IMR-90 (cell line): ENCODE measurements at places on chromosomes 3 and 15. TPM values are rescaled to one million over a fixed set of nuclear protein-coding genes. Genes with fewer than 3 reads are reported as not detected.

DNA sequence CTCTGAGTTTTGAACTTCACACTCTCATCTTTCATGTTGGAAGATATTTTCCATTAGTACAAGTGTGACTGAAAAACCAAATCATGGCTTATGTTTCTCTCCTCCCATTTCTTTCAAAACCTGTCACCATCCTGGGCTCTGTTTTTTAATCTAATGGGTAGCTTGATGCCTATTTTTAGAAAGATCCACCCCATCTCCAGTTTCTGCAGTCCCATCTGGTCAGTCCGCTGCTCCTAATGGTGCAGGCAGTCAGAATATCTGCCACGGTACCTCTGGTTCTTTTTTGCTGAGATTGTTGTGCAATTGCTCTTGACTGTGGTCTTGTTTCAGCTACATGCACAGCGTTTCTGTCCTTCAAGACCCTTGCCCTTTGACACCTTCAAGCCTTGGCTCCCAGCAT, 240.9 kb upstream of the CADM2 start:
- H3K4me1 ChIP-seq: no peaks in the 10 kb centered on the region
- H3K27me3 ChIP-seq: no peaks in the 10 kb centered on the region
- no peak overlapping the region for H3K4me3 ChIP-seq
- H3K27ac ChIP-seq: no peak overlapping the region
- no peak for DNase-seq
- H3K36me3 ChIP-seq: no peaks in the 10 kb centered on the region

The CAMK2N2 gene
- not detected in 2 replicates for total RNA-seq

The CKMT1A gene
- total RNA-seq: not detected in 2 replicates

The TUSC7 gene
- not detected in 2 replicates for total RNA-seq

DNA sequence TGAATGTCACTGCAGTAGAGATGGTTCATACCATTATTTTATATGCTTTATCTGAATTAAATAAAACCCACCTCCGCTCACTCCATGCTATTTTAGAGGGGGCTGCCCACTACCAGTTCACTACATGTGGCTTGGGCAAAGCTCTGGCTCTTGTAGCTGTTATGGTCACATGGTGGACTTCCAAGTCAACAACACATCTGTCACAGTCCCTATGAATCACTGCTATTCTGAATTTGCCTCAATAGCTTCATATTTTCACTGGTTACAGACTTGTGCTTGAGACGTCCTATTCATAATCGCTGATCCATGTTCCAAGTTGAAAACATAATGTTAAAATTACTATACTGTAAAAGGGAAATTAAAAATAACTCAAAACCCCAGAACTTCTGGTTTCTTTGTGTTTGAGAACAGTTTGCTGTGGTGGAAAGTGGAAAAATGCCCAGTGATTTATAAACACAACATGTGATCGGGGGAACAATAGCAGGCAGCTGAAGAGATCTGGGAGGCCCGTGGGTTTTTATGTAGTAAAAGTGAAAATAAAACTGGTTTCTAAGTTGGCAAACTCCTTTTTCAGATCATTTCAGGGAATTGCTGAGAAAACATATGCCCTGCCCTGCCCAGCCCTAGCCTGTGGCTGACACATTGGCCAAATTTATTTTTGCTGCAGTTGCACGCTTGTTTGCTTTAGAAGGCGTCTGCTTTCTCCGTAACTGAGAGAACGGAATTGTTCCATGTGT, 128.8 kb upstream of the PRR23C start:
- no peaks in the 10 kb centered on the region for H3K36me3 ChIP-seq
- no peak overlapping the region; the same call in 1 of the 2 replicates for H3K4me3 ChIP-seq
- H3K27ac ChIP-seq: no peak overlapping the region
- no peaks in the 10 kb centered on the region for H3K27me3 ChIP-seq
- DNase-seq: no peak
- H3K4me1 ChIP-seq: no peaks in the 10 kb centered on the region

The NECTIN3 gene
- 155 and 182 TPM in 2 replicates for total RNA-seq

The BCL2A1 gene
- 2.5 and 4.5 TPM in 2 replicates for total RNA-seq

DNA sequence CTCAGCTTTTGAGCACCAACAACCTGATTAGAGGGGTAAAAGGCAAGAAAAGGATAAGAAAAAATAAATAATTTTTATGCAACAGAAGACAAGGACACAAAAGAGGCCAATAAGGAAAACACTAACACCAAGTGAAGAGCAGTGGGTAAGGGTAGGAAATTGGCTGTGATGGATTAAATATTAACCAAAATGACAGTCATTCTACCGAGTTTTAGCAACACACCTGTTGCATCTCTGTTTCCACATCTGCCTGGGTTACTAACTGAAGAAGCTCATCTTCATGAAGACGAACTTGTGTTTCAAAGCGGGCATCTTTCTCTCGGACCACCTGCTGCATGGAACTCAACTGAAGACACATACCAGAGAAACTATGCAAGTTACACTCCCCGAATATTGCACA, 30.1 kb downstream of the GOLGB1 start:
- H3K36me3 ChIP-seq: peaks cover 35% of the 10 kb centered on the region
- H3K4me1 ChIP-seq: no peaks in the 10 kb centered on the region
- H3K27ac ChIP-seq: no peak overlapping the region
- no peak for DNase-seq
- H3K4me3 ChIP-seq: no peak overlapping the region

GRCh38 chr15:39265261-39265660, 315.6 kb upstream of the THBS1 start:
- H3K4me1 ChIP-seq: peaks cover 7% of the 10 kb centered on the region; the same call in 1 of the 2 replicates
- no peak for DNase-seq
- H3K36me3 ChIP-seq: no peaks in the 10 kb centered on the region
- no peak overlapping the region for H3K27ac ChIP-seq
- no peaks in the 10 kb centered on the region for H3K27me3 ChIP-seq

The NR2E3 gene
- under 0.01 and 0.56 TPM in 2 replicates for total RNA-seq

DNA sequence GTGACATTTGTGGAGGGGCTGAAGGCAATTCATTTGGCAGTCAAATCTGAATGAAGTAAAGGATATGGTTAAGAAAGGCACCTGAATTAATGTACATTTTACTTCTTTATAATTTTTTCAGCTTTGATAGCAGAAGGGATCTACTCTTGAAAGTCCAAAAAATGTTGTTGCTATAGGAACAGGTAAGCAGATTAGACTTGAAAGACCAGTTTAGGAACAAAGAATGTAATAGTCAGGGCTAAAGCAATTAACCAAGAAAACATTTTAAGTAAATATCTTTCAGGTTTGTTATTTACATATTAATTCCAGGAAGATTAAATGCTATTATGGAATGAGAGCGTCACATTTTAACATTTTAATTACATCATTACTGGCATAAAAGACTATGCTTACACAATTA, 1.1 kb downstream of the ATP13A4 start:
- no peak overlapping the region for H3K4me3 ChIP-seq
- no peak for DNase-seq
- no peak overlapping the region for H3K27ac ChIP-seq
- H3K4me1 ChIP-seq: no peaks in the 10 kb centered on the region
- peaks cover 2% of the 10 kb centered on the region; the same call in 1 of the 2 replicates for H3K27me3 ChIP-seq
- no peaks in the 10 kb centered on the region for H3K36me3 ChIP-seq

The THRB gene
- under 0.01 TPM in 1 of 2 replicates, not detected in the other for total RNA-seq

The PPP2R3A gene
- 37.3 and 46.7 TPM in 2 replicates for total RNA-seq

The LSG1 gene
- 45.2 and 46.7 TPM in 2 replicates for total RNA-seq

GRCh38 chr15:76575679-76576078, 239.1 kb downstream of the ISL2 start:
- H3K4me3 ChIP-seq: no peak overlapping the region
- DNase-seq: no peak

The PLSCR5 gene
- not detected in 2 replicates for total RNA-seq
